Stimulated activated CD4-positive, alpha-beta T cell treated with anti-CD3 and anti-CD28 coated beads, Interleukin-1b, Interleukin-23, amount 100 ng/mL, for 4 hours (primary cell): ENCODE measurements at places on chromosomes 4 and X.

DNA sequence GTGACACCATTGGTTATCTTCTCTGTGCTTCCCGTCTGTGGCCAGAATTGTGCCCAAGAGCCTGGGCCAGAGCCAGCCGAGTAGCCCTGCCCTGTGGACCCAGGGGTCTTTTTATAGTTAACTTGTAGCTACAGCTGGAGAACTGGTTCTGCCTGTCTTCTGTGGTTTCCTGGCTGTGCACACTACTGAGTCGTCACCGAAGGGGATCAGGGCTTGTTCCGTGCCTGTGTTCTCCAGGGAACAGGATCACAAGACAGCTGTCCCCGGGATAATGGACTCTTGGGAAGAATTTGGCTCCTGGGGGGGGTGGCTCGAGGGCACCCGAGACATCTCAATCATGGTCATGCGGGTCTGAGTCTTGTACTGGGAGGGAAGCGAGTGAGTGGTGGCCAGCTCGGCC, 22.1 kb upstream of the OPN1LW start:
- DNase-seq, result no peak

DNA sequence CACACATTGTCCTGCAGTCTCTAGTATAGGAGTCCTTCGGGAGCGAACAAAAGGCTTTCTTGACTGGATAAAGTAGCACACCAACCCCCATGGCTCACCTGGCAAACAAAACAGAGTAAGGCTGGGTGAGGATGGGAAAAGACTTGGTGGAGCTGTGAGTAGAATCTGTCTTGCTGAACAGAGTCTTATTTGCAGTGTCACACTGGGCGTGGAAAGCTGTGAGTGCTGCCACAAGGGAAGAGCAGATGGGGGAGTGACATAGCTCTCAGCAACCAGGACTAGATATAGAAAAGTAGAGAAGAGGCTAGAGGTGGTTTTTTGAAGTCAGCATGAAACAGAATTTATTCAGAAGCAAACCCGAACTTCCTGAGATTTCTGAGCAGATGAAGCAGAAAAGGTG, 137.2 kb upstream of the ESX1 start:
- DNase-seq, result no peak

GRCh38 chrX:153769865-153770600, 6.0 kb downstream of the PLXNB3 start:
- no peak for DNase-seq

DNA sequence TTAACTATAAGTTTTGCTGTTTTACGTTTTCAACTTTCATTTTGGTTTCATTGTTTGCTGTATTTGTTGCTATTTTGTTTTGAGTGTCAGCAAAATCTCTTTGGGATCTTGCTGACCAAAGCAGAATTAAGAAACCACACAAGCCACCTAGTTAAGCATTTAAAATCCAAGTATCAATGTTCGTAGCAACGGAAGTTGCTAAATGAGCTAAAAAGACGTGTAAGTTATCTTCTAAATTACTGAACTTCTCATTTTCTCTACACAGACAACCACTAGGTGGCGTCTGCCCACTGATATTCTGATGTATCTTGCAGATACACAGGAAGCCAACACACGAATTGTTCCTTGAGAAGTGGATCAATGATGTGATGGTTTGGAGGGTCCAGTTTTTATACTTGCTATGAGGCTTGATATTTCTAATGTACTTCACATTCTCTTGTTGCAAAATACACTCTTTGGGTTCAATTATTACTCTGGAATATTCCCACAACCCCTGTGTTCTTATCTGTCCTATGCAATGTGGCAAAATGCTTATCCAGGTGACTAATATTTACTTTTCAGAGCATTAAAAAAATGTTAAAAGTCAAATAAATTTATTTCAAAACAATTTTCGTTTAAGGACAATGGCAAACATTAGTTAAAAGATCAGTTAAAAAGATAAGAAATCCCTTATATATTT, 250.5 kb downstream of the TECRL start:
- no peak for DNase-seq

- DNase-seq, result no peak
Observed at GRCh38 chr4:147782087-147782781, 50.3 kb downstream of the ARHGAP10 start.

DNA sequence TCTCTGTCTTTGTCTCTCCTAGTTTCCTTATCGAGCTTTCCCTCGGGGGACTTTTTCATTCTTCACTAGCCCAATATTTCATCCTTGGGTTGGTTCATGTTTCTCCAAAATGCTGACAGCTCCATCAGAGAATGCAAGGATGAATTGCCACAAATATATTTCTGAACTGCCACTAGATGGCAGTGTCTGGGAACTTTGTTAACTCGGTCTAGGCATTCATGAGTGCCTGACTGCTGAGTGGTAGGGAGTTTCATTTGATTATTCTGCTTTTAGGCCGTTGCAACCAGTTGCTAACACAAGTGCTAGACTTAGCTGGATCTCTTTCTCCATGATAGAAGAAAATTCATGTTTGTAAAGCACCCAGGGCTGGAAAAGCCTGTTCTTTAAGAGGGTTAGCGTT, 73.5 kb upstream of the RAP2C start:
- peak; percentile 13 for DNase-seq

DNA sequence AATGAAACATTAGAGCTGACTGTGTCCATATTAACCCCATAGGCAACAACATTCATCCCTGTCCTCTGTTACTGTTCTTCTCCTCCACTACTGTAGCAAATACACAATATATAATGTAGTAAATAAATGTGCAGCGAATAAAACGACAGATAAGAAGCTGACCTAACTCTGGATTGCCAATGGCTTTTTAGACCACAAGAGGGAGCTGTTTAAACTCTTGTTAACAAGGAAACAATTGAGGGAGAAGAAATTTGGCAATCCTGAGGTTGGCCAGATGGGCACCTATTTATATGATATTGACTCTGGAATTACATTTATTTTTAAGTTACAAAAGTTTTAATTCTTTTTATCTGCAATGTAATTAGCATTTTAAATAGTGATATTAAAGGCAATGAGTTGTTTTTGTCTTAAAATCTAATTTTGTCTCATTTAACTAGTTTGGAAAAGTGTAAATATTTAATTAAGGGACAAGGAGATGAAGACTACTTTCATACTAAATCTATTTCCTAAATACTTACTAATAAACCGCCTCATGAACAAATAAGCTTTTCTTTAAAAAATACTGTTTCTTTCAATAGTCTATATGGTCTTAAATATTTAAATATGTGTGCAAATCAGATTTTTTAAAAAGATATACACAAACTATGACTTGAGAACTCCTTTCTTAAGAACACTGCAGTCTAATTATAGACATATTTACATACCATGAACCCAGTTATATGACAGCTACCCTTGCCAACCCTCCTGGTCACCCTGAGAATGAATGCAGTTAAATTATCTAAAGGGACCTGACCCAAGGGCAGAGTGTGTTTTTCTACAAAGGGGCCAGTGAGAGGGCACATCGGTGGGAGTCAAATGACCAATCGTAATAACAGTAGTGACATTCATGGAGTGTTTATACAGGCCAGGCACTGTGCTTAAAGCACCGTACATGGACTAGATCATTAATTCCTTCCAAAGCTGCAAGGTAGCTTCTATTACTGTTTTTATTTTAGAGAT, 52.9 kb upstream of the HPF1 start:
- DNase-seq, result peak; percentile 5

DNA sequence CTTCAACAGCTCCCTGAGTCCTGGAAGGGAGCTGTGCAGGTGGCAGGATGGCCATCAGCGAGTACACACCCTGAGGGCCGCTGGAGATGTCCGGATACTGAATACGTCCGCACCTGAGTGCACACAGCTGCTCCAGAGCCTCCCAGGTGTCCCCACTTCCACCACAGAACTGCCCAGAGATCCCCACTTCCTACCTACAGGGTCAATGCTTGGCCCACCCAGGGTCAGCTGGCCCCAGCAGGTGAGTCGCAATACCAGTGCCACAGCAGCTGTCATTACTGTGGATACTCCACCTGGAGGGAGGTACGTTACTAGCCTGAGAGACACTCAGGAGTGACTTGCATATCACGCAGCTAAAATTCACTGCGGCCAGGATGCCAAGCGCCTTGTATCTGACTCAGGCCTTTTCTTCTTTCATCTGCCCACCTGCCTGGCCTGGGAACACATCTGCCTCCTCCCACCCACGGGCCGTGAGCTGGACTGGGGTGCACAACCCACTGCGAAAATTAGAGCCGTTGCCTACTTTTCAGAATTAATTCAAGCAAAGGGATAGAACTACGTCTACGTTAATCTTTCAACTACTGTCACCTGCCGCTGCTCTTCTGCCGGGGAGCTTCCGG, 9.4 kb downstream of the C4orf50 start:
- DNase-seq, result no peak

- no peak for DNase-seq
Observed at GRCh38 chr4:65738134-65738533, 67.8 kb upstream of the EPHA5 start.

DNA sequence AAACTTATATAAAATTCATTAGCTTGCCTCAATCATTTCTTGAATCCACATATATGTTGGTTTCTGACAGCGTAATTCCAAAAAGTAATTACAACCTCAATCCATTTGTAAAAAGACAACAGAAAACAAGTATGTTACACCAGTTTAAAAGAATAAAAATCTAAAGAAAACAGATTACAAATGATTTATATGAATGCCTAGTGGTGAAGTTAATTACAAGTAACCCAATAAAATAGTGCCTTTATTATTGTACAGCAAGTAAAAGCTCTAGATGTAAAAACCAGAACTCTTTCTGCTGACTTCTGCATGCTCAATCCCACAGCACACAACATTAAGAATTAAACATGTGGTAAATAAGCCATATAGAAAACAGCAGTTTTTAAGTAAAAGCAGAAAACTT, 197.8 kb downstream of the MAB21L2 start:
- DNase-seq, result no peak

- no peak for DNase-seq
Observed at GRCh38 chr4:87121341-87122065, 98.9 kb downstream of the KLHL8 start.

DNA sequence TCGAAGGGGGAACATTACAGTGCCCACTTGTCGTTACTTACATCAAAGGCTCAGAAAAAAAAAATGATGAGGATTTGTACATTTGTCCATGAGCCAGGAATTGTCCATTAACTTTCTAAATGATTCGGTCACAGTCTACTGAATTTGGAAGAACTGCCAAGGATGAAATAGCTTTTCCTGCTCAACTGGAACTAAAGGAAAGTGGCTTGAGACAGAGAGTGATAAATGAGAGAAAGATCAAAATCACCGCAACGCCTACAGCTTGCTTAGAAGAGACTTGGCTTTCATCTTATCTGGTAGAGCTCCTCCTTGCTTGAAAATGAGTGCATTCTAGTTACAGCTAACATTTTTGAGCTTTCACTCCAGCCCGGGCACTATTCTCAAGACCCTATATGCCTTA, 55.5 kb upstream of the ADGRG2 start:
- DNase-seq, result no peak

GRCh38 chr4:57865264-57865663, 755.1 kb upstream of the IGFBP7 start:
- DNase-seq, result no peak

DNA sequence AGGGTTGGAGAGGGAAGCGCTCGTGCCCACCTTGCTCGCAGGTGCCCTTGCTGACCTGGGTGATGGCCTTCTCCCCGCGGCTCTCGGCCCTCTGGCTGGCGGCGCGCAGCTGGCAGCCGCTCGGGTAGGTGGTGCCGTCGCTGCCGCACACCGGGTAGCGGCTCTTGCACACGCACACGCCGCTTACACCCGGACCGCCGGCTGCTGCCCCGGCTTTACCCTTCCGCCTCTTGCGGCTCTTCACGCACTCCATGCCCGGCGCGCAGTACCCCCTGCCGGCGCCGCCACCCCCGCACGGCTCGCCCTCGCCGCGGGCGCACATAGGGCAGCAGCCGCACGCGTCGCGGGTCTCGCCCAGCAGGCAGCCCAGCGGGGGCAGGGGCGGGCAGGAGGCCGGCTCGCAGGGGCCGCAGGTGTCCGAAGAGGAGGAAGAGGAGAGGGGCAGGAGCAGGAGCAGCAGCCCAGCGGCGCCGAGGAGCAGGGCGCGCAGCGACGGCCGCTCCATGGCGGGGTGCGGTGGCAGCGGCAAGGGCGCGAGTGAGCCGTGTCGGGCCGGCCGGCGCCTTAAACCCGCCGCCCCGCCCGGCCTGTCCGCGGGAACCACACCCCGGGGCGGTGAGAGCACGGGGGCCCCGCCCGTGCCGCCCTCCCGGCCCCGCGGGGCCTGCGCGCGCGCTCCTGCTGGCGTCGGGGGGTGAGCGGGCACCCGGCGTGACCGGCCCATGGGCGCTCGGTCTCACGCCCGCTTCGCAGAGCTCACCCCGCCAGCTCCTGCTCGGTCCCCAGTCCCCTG, at the start of gene IGFBP7:
TSS of gene IGFBP7 (minus strand) at position 539 of the 793 bp plus-strand sequence. CDS start at position 505, 34 bp downstream.
- no peak for DNase-seq

- no peak for DNase-seq
Observed at GRCh38 chr4:73181231-73181630, 77.4 kb downstream of the ANKRD17 start.

GRCh38 chrX:68420559-68420958, 12.7 kb downstream of the OPHN1 start:
- no peak for DNase-seq

- DNase-seq, result no peak
Observed at GRCh38 chr4:168451744-168452390, 28.4 kb downstream of the DDX60L start.

GRCh38 chr4:52612341-52612740, 46.8 kb downstream of the USP46 start:
- no peak for DNase-seq

GRCh38 chrX:133213117-133213516, 5.0 kb downstream of the TFDP3 start:
- DNase-seq, result no peak

DNA sequence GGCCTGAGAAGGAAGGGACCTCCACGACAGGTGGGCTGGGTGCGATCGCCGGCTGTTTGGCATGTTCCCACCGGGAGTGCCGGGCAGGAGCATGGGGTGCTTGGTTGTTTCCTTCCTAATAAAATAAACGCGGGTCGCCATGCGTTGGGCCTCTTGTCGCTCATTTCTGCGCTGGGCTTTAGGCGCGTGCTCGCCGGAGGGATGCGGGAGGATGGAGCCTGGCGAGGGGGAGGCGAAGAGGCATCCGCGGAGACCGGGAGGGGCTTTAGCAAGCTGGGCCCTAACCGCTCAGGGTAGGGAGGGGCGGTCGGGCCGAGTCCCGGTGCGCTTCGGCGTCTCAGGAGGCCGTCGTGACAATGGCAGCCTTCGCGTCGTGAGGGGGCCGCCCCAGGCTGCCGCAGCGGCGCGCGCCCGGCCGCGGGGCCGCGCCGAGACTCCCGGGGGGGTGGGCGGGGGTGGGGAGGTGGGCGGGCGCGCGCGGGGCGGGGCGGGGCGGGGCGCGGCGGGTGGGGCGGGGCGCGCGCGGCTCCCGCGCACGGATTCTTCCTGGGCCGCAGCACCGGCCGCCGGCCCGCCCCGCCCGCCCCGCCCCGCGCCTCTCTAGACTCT, 476 bp upstream of the GDI1 start:
- peak; percentile 37 for DNase-seq

DNA sequence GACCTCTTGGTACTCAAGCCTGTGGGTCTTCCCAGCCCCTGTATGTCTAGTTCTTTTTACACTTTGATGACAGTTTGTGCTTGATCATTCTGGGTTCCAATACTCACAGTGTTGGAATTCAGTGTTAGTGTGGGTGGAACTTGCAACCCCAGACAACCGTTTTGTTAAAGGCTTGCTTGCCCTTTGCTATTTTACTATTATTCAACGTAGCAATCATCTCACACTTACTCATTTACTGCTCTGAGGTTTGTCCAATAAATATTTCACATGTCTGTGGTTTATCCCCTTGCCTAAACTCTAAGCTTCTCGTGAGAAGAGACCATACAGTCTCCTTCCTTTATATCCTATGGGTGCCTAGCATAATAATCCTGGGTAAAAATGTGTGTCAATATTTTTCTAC, 15.3 kb downstream of the CCNG2 start:
- DNase-seq, result no peak

- DNase-seq, result no peak
Observed at GRCh38 chr4:142044271-142044670, 407.9 kb downstream of the IL15 start.

GRCh38 chr4:41751449-41752061, 3.0 kb upstream of the PHOX2B start:
- no peak for DNase-seq
